AG08396 (cell line): ENCODE measurements at places on chromosomes 2 and 18.

- DNase-seq, result no peak
Measured at GRCh38 chr18:69000366-69000765, 202.5 kb downstream of the CCDC102B start.

DNA sequence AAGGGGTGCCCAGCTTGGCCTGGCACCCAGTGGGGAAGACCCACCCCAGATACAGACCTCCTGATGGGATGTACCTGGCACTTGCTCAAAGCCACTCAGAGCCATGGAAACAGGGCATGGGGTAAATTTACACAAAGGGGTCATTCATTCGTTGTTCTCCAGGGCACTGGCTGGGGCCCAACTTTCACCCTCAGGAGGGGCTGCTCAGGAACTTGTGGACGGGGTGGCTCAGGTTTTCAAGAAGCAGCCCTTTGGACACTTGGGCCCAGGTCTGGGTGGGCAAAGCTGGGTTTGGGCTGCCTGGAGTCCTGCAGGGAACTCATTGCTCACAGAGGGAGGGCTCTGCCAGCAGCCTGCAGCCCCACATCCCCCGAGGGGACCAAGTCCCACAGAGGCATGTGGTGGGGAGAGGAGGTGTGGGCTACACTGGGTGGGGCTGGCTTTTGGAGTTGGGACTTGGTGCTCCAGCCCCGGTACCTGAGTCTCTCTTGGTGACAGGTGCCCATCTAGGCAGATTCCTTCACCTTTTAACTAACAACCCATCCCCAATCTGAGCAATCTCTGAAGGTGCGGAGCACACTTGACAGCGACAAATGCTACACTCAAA, 172.3 kb downstream of the CELF4 start:
- DNase-seq, result no peak

DNA sequence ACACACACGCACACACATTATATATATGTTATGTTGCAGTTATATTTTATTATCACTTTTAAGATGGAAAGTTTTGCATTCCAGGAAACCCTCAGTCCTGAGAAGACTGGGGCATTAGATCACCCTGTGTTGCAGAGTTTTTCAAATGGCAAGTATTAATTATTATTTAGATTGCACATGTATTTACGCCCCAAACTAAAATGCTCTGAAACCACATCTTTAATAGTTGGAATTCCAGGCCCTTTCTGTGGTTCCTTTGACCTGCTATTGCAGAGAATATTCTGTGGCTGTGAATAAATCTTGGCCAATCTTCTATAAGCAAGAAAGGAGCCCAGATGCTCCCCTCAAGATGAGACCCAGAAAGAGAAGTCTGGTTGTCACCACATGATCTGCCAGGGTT, 427.0 kb upstream of the TNP1 start:
- peak; percentile 42 for DNase-seq

DNA sequence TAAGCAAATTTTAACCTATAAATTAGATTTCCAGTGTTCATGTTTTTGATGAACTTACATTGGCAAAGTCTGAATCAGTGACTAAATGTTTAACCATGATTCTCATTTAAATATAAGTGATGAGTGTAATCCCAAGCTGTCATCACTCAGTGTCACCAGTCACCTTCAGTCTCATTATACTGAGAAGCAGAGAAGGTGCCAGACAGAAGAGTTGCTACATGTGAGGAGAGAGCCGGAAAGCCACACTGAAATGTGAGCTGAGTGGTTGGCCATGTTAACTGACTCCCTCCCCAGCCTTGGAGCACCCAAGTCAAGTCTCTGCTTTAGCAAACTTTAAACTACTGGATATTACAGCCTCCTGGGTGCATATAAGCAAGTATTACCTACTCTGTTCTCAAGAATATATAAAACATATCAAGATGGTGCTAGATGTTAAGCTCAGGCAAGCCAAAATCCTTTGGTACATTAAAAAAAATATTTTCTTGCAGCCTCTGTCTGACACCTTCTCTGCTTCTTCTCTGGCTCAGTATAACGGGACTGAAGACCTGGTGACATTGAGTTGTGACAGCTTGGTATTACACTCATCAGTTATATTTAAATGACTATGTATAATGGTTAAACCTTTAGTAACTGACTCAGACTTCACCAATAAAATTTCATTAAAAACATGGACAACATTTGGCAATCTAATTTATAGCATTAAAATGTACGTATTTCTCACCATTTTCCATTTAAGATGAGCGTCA, 75.8 kb upstream of the MAP3K20 start:
- DNase-seq, result no peak

DNA sequence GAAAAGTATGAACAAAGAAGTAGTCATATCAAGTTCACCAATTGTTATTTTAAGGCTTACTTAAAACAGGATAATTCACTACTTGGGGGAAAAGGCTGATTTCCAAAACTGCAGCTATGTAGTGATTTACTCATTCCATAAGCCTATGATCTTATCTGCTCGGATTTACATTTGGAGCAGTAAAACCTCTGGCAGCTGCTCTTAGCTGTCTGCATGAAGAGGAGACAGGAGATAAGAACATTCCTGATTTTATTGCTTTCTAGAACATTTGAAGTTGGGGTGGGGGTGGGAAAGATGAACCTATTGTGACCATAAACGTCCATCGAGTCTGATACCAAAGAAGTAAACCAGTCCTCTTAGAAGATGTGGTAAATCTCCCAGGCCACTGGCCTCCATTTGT, 120.9 kb downstream of the MMADHC start:
- no peak for DNase-seq

DNA sequence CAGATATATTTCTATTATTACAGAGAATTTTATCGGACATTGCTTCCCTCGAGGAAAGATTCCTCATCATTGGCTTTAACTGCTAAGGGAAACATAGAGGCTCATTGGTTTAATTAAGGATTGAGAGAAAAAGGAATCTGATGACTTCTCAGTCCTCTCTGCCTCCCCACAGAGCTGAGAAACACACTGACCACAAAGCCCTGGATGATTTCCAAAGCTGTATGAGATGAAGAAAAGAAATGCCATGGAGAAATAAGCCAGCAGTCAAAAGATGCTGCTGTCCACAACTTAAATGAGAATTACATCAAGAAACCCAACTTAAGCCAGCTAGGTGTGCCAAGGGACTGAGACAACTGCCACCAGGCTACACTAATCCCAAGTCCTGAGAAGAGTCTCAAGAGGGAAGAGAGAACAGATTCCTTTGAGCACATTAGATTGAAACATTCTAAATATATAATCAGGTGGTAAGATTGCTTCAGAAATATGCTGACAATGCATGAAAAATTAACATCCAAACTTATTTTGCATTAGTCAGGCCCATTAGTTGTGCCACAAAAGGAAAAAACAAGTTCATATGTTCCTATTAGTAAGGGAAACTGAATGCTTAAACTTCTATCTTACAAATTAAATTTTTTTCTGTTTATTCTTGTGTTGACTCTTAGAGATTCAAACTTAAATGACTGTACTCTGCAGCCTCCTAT, 308.1 kb upstream of the CYRIA start:
- DNase-seq, result no peak

GRCh38 chr18:61753373-61753772, 139.4 kb downstream of the RNF152 start:
- no peak for DNase-seq

DNA sequence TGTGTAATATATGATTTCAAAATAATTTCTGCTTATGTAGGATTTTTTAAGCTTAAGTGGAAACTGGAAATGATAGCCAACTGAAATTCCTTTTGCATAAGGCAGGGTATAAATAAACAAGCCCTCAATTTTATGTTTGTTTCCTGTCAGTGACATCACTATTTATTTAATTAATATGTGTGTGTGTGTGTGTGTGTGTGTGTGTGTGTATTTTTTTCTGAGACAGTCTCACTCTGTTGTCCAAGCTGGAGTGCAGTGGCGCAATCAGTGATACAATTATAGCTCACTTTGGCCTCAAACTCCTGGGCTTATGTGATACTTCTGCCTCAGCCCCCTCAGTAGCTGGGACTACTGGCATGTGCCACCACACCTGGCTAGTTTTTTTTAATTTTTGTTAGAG, 29.3 kb upstream of the CYP20A1 start:
- DNase-seq, result peak; percentile 11

- DNase-seq, result no peak
Measured at GRCh38 chr2:120499784-120500495, 154.0 kb downstream of the INHBB start.

- no peak for DNase-seq
Measured at GRCh38 chr2:177072090-177072489, 140.5 kb upstream of the HNRNPA3 start.

GRCh38 chr2:16442971-16443370, 222.7 kb downstream of the CYRIA start:
- DNase-seq, result no peak

GRCh38 chr2:111100765-111101162, 19.9 kb upstream of the BCL2L11 start:
- no peak for DNase-seq

DNA sequence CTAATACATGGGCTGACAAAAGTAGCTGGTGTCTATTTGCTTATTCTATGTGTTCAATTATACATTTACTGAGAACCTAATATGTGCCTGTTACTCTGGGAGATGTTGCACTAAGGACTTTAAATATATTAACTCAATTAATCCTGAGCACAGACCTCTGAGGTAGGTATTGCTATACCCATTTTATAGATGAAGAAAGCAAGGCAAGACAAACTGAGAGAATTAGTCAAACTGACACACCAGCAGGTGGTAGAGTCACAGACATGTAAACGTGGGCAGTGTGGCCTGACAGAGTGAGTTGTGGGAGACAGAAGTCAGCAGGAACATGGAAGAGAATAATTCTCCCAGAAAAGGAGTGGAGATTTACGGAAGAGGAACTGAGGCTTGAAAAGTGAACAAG, 428.9 kb downstream of the LPIN1 start:
- DNase-seq, result no peak

DNA sequence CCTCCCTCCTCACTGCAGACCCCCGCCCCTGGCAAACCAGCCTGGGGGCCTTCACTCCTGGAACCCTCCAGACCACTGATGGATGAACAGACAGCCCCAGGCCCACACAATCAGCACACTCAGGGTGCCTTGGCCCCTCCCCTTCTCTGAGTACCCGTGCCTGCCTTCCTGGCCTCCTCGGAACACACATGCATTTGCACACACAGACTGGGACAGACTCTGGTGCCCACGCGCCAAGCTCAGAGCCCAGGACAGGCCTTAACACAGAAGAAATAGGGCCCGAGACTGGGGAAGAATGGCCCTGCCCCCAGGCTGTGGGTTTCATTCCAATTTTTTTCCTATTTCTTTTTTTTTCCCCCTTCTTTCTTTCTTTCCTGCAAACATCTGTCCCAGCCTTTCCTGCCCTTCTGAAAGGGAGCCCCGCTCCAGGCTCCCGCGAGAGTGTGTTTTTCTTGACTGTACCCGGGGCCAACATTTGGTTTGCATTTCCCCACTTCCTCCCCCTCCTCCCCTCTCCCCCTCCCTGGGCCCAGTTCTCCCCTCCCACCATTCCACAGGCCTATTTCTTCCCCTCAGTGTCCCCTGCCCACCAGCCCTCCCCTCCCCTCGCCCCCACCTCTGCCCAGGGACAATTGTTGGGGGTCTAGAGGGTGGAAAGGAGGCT, 618 bp upstream of the TNS1 start:
- no peak for DNase-seq

DNA sequence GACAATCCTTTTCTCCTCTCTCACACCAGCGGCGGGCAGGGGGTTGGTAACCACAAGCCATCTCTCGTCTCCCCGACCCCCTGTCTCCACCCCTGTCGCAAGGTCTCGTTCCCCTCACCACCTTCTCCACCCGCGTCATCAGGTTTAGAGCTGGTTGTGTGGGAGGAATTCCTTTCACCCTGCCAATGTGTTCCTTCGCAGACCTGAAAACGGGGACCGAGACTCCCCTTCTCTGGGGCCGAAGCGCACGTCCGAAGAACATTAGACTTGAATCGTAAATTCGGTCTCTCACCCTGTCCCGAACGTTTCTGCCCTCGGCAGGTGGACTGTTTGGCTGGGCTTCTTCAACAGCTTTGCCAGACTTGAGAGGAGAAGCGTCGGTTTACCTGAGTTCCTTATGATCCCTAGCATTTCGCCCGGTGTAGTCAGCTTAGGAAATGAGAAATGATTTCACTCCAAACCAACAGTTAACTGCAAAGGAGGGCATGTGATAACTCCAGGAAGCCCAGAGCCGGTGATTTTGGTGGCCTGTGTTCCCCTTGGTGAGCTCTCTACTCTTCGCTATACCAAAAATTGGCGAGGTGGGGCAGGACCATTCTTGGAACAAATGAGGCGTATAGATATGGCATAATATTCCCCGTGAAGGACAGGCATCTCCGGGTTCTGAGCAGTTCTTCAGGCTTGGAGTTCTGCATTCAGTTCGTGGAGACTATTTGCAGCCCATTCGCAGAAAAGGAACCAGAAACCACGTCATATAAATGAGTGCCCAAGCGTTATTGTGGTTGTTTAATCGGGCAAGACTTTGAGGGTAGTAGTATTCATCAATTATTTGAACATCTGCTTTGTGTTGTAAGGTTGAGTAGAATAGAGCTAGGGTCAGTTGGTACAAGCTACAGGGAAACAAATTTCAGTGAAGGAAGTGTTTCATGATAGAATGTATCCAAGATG, 694 bp downstream of the CFAP36 start:
- peak; percentile 9 for DNase-seq

GRCh38 chr2:233247116-233247515, 4.4 kb upstream of the ATG16L1 start:
- no peak for DNase-seq

- no peak for DNase-seq
Measured at GRCh38 chr2:65386989-65387388, 45.4 kb downstream of the SPRED2 start.

GRCh38 chr18:46167971-46168370, 63.8 kb downstream of the HAUS1 start:
- DNase-seq, result no peak

DNA sequence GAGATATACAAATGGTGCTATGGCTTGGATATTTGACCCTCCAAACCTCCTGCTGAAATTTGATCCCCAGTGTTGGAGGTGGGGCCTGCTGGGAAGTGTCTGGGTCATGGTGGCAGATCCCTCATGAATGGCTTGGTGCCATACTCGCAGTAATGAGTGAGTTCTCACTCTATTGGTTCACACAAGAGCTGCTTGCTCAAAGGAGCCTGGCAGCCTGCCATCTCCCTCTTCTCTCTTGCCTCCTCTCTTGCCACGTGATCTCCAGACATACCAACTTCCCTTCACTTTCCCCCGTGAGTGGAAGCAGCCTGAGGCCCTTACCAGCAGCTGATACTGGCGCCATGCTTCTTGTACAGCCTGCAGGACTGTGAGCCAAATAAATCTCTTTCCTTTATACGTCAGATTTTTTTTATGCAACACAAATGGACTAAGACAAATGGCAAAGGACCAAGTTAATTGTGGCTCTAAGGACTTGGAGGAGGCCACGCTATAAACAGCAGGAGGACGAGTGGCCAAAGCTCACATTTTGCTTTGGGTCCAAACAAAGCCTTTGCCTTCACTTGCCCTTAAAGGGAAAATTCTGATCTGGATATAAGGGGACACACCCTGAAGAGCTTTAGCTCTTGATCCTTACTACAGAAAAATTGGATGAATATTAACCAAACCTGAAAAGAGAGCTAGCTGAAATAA, 214.7 kb downstream of the SS18 start:
- no peak for DNase-seq

DNA sequence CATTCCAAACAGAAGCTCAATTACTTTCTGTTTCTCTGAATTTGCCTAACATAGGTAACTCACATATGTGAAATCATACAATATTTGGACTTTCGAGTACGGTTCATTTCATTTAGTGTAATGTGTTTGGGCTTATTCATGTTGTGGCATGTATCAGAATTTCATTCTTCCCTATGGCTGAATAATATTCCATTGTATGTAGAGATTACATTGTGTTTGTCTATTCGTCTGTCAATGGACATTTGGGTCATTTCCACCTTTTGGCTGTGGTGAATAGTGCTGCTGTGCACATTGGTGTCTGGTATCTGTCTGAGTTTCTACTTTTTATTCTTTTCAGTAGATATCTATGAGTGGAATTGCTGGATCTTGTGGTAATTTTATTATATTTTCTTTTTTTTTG, 43.9 kb downstream of the LBH start:
- no peak for DNase-seq
